Stimulated activated CD8-positive, alpha-beta memory T cell treated with anti-CD3 and anti-CD28 coated beads, Interleukin-7, amount 100 ng/mL, for 1 hour (primary cell): ENCODE measurements at places on chromosomes 5 and 9.

- DNase-seq = no peak
These were observed 130.6 kb downstream of the PDZD2 start for GRCh38 chr5:31769530-31769929.

DNA sequence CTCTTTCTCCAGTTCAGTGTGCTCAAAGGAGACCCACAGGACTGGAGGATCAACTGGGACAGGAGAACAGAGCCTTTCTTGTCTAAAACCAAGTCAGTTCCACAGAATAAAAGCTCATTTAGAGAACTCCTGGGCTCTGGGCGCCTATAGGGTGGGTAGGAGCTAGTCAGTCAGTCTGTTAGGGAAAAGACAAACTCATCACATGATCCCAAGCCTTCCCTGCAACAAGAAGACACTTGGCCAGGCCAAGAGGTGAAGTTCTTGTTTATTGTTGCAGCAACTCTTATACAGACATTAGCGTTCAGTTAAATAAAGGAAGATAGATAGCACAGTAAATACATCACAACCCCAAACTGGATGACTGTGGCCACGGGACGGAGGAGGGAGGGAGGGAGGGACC is 102.3 kb downstream of the ENTREP1 start:
- DNase-seq = no peak

DNA sequence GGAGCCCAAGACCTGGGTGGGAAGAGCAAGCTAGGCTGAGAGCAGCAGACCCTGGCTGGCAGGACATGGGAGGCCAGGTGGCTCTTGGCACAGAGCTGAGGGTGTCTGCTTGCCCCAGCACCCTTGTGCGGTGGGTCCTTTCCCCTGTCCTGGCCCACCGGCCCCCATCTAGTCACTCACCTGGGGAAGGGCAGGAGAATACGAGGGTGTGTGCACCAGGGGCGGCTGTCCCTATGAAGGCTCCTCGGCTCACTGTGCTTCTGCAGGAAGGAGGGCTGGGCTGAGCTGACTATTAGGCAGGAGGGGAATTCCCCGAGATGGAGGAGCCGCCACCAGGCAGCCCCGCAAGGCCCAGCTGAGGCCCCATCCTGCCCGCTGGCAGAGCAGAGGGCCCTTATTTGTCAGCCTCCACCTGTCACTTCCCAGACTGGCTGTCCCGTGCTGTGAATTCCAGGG is 6.1 kb upstream of the TNIP1 start:
- DNase-seq = peak; percentile 18

DNA sequence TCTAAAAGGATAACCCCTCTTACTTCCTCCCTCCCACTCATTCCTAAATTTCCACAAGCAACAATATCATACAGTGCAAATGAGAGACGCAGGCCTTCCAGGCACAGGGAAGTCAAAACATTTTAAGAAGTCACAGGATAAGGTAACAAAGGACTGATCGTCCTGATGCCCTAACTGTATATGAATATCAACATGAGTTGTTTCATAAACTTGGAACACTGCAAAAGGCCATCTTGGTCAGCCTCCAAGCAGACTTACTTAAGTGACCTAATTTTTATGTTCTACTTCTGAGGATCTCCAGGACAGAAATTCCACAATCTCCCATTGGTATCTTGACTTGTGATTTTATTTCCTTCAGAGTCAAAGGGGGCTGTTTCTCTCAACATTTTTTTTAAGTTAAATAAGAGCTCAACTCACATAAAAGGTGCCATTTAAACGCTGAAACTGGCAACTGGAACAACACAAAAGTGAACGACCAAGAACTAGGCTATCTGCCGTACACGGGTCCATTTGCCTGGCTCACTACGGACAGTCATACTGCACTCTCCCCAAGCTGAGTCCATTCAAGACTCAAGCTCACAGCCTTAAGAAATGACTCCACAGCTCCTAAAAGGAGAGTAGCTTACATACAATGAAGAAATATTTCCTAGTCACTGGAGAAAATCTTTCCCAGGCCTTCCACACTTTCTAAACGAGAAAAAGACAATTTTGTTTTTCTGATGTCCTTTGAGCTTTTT is 71.3 kb downstream of the LHFPL2 start:
- no peak for DNase-seq

GRCh38 chr9:95726756-95727155 is 148.7 kb upstream of the ERCC6L2 start:
- DNase-seq = no peak

- DNase-seq = no peak
These were observed at the start of gene EGFL7 for GRCh38 chr9:136662656-136663581. TSS of gene EGFL7 (plus strand) at chr9:136662916. CDS start at chr9:136668283, 5,367 bp downstream.
